ENCODE measurements at places on chromosomes 2 and 18.

DNA sequence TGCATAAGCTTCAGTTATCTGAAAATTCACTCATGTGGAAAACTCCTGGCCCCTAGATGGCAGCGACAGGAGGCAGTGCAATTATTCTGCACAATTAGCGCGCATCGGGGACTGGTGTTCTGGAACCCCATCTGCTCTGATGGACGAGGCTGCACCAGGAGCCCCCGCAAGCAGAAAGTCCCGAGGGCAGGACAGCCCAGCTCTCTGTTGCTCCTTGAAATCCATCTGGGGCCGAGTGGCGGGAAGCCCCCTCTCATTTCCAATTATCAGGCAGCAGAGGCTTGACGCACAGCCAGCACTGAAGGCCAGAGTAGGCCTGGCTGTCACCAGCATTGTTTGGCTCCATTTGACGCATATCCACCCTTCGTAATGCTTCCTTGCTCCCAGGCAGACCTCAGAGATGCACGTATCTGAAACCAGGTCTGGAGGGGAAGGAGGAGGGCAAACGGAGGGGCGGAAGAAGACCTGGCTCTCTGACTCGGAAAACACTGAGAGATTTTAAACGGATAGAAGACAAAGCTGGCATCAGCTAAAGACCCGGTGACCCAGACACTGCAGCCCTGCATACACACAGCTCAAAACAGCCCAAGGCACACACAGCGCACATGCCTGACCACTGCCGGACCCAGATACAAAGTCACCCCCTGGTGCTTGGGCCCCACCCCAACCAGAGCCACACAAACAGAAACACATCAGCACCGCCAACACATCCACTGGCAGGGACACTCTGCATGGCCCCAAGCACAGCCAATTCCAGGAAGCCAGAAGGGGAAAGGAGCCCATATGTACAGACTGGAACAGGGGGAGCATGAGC lies 69.8 kb downstream of the TNS1 start:
- no peak for DNase-seq

DNA sequence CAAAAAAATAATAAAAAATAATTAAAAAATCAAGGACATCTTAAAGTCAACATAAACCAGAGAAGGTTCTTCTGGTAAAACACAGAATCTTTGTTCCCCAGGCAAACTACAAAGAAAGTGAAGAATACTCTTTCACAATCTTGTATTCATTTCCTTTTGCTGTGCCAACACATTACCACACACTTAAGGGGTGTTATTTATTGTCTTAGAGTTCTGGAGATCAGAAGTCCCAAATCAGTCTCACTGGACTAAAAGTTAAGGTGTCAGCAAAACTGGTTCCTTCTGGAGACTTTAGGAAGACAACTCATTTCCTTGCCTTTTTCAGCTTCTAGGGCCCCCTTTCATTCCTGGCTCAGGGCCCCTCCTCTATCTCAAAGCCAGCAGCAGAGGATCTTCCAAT lies 12.2 kb upstream of the CAB39 start:
- no peak for DNase-seq

GRCh38 chr2:60745761-60746160 lies 10.3 kb upstream of the PAPOLG start:
- DNase-seq: no peak

GRCh38 chr2:55430211-55430975 lies 10.7 kb upstream of the CCDC88A start:
- no peak for DNase-seq

DNA sequence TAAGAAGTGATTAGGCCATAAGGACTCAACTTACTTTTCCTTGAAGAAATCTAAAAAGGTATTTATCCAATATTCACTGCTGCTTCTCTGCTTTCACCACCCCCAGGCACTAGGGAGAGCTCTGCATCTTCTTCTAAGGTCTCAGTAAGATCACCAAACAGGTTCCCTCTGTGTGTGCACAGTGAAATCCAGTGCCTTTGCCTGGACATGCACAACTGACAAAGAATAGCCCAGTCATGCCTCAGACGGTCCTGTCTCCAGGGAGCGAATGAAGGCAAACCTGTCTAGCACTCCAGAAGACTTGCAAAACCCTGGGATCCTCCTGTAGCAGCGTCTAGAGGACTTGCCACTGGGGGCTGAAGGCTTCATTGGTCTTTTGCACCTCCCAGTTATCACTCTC lies 344.5 kb upstream of the LRATD1 start:
- DNase-seq: no peak

All from fibroblast of skin of scalp (primary cell).